Stimulated activated CD4-positive, alpha-beta T cell treated with anti-CD3 and anti-CD28 coated beads, Interleukin-2, amount 100 ng/mL, for 4 hours (primary cell): ENCODE measurements at places on chromosomes 11 and 22.

DNA sequence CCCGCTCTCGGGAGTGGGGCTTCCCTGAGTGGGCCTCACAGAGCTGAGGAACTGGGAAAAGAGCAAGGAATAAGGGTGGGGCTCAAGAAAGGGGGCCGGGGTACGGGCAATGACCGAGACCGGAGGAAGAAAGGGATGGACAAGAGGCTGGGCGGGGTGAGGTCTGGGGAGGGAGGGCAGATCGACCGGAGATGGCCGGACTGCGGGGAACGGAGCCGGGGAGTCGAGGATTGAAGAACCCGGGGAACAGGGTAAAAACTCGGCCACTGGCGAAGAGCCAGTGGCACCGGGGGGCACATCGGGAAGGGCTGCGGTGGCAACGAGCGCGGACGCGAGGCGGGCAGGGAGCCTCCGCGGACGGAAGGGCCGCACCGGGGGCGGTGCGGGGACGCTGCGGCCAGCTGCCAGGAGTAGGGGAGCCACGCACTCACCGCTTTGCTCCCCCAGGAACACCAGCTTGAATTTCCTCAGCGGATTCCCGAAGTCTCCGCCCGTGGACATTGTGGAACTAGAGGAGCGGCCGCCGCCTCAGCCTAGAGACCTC lies 667 bp downstream of the RAB6A start:
- no peak for DNase-seq

DNA sequence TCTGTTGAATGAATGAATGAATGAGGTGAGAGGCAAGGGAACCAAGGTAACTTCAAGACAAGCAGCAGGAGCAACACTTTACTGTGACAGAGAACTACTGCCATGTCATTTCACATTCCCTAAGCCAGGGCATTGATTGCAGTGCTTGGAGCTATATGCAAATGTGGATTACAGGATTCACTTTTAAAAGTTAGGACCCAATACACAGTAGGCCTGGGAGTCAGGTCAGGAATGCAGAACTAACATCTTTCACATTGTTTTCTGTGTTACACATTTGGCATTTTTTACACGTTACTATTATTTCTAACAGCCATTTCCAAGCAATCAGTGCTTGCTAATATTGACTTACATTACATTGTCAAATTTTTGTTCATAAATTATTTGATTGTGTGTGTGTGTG lies 26.2 kb upstream of the ME3 start:
- DNase-seq = no peak

GRCh38 chr11:80255021-80255420 lies 814.2 kb upstream of the TENM4 start:
- DNase-seq = no peak

DNA sequence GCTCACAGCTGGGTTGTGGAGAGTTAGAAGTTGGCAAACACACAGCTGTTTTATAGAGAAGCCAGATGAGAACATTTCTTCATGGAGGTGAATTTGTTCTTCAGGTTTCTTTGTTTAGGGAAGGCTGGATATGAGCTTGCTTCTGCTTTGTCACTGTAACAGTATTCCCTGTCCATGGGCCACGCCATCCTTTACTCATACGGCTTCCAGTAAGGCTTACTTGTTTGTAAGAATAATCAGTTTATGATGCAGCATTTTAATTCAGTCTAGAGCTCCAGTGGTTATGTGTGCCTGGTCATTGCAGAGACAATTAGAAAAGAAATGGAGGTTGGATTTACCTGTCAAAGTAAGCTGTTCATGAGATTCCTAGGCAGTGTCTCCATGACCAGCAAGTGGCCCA lies 131.8 kb downstream of the TRIM44 start:
- DNase-seq = no peak

DNA sequence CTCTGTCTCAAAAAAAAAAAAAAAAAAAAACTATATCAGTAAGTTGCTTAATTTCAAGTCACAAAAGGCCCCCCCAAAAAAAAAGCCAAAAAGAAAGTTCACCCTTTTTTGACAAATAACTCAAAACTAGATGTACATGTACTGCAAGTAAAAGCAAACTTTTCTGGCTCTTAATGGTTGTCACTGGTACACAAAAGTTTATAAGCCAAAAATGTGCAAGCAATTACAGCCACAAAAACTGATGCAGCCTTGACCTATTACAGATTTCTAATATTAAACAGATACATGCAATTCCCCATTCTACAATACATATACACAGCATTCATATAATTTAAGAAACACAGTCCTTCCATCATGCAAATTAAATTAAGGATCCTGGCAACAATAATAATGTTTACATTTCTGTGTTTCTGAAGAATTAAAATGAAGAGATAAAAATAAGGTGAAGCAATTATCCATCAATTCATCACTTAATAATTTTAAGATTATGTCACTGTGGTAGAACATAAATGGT lies 18.6 kb downstream of the PICALM start:
- DNase-seq = no peak

DNA sequence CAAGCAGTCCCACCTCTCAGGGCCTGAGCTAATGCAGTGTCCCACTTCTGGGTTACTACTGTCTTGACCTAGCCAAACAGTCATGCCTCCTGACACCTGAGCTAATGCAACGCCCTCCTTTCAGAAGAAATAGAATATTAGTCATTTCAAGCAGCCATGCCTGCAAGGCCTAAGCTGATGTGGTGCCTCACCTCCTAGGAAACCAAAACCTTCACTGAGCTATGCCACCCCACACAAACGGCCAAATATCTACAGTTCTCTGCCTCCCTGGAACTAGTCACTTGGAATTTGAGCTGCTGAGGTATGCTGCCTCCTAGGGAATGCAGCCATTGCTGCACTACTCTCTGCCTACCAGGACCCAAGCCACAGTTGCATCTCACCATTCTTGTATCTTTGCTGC lies 8.3 kb upstream of the MS4A6E start:
- no peak for DNase-seq

DNA sequence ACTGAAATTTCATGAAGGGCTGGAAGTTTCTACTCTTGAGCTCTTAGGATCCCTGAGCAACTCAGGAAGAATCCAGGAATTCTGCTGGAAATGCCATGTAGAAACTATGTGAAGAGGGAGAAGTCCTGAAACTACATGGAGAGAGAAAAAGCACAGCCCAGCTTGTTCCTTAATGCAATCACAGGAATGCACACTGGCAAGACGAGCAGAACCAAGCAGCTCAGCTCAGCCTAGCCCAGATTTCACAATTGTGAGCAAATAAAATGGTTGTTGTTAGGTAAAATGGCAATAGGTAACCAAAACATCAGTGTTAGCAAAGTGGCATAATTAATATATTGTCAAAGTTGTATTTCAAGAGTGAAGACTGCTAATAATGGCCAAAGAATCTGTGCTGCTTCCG lies 28.1 kb downstream of the ZNF214 start:
- DNase-seq = no peak

DNA sequence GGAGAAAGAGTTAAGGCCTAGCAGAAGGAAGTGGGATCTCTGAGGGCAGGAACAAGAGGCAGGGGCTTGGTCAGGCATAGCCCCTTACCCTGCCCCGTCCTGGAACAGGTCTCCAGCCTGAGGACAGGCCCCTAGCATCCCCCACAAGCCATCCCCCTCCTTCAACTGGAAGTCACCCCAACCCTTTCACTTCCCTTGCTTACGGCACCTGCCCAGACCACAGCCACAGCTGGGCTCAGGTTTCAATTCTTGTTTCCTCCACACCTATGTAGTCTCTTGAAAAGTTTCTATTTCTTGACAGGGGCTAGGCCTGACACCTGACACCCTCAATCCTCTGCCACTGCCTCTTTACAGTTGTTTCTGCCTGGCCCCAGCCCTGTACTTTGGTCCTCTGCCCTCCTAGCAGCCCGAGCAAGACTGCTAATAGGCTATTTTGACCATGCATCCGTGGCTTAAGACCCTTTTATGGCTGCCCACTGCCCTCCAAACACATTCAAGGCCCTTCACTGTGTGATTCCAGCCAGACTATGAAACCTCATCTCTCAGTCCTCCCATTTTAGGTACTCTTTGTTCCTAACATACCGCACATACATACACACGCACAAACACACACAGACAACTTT lies 10.9 kb upstream of the FCHSD2 start:
- no peak for DNase-seq

GRCh38 chr22:23076896-23077572 lies 6.7 kb downstream of the GNAZ start:
- no peak for DNase-seq

GRCh38 chr11:47160753-47161133 lies 15.9 kb downstream of the ARFGAP2 start:
- DNase-seq = no peak

GRCh38 chr11:78660471-78660870 lies 85.8 kb upstream of the NARS2 start:
- DNase-seq = no peak
